ENCODE measurements at places on chromosomes 1 and 21.

DNA sequence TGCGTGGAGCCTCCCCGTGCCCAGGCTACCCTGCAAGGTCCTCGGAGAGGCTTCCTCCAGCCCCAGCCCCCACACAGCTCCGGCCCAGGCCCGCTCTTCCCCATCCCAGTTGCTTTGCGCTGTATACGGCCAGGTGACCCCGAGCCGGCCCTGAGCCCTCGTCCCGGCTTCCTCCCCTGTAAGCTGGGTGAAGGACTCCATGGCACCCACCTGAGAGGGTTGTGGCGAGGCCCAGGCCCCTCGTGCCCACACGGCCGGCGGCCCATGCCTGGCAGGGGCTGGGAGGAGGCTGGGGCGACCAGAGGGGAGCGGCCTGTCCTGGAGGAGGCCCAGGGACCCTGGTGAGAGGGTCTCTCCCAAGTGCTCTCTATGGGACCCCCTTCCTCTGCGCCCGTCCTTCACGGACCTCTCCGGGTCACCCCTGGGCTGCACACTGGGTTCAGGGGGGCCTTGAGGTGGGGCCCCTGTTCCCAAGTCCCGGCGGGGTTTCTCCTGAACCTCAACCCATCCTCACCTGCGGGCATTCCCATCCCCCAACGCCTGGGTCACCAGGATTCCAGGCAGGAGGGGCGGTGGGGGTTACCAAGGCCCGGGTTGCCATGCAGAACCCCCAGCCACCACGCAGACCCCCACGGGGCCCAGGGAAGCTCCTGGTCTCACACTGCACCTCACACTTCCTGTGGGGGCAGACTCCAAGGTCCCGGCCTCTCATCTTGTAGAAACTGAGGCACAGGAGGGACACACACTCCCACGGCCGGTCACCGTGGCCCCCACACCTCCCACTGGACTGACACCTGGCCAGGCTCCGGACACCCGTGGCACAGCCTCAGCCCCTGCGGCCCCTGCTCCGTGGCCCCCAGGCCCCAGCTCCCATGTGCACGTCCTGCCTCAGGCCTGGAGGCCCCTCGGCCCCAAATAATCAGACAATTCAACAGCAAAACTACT, 25.2 kb downstream of the COL6A1 start:
- no peak for DNase-seq

- DNase-seq = no peak
These were observed 1.9 kb downstream of the HDGF start for GRCh38 chr1:156749419-156750118.

- no peak for DNase-seq
These were observed 43.6 kb downstream of the FAAH start for GRCh38 chr1:46437723-46438122.

- no peak for DNase-seq
These were observed 843.8 kb downstream of the USP25 start for GRCh38 chr21:16573578-16573977.

Measured in NCI-H345 (cell line).